ENCODE measurements at places on chromosomes 11 and 22.

- no peak for DNase-seq
Observed at GRCh38 chr11:125061281-125061680, 1.8 kb upstream of the SLC37A2 start.

- no peak for DNase-seq
Observed at GRCh38 chr22:44153710-44154109, 27.0 kb upstream of the PARVG start.

GRCh38 chr11:114208377-114208776 is 87.8 kb upstream of the NNMT start:
- no peak for DNase-seq

GRCh38 chr22:22730655-22731373 is 86.4 kb downstream of the GGTLC2 start:
- no peak for DNase-seq

- DNase-seq = no peak
Observed at GRCh38 chr11:44333271-44334218, 23.6 kb upstream of the ALX4 start.

- DNase-seq = no peak
Observed at GRCh38 chr22:35318346-35319215, 18.9 kb downstream of the TOM1 start.

DNA sequence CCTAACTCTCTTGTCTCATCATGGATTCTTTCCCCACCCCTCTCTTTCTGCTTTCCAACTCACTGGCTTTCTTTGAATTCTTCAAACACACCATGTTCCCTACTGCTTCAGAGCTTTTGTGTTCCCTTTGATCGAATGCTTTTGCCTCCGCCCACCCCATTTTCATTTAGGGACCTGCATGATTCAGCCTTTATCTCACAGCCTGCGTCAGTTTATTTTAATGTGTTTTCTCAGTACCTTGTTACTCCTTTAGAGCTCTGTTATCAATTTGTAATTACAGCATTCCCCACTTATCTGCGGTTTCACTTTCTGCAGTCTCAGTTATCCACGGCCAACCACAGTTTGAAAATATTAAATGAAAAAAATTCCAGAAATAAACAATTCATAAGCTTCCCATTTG is 451.3 kb downstream of the METTL15 start:
- DNase-seq = peak; percentile 59

GRCh38 chr11:62755086-62755615 is 1.2 kb upstream of the ZBTB3 start:
- DNase-seq = no peak
